Activated CD4-positive, alpha-beta T cell treated with anti-CD3 and anti-CD28 coated beads, Interleukin-2, amount 50 U/mL, for 16 hours (primary cell): ENCODE measurements at places on chromosomes 2 and 18.

DNA sequence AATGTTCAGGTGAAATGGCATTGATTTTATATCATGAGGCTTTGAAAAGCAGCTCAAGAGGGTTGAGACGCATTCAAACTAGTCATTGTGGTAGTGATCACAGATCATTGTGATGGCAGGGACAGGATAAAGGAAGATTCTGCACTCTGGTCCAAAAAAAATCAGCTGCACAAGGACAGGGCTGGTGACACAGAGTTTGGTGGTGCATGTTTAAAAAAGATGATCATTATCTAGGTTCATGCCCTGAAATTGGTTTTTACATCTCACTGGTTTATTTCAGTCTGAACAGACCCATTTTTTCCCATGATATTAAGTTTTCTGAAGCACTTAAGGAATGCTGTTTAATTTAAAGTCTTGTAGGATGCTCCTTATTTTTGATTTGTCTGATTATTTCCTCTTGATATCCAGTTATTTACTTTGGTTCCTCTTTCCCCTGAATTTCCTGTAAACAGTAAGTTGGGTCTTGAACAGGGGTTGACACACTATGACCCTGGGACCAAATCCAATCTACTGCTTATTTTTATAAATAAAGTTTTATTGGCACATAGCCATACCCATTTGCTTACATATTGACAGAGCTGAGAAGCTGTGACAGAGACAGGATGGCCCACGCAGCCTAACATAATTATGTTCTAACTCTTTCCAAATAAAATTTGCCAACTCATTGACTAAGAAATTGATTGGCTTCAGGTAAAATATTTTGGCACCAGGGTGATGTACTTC lies 98.4 kb downstream of the UPP2 start:
- no peak for DNase-seq

DNA sequence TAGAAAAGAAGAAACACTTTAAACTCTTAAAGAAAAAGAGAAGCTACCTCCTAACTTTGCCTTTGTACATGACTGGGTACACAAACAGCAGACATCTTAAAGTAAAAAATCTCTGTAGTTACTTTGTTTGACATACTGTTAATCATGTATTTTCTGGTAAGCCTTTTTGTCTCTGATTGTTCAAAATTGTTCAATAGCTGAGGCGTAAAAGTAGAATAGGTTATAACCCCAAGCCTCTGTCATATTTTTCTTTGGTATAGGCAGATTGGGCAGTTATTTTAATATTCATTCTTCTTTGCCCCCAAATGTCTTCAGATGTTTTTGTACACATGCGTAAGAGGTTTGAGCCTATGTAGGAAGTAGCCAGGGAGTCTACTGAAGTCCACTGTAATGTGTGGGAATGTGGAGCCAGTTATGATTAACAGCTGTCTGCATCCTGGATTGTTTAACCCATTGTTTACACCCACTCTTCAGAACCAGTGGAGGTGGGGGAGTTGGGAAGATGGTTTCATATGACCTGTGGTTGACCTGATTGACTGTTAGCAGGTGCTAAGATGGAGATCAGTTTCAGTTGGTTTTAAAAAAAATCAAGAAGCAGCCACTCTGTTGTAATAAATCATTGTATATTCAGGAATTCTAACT lies 150.5 kb downstream of the TANC1 start:
- no peak for DNase-seq

GRCh38 chr2:156666130-156666785 lies 230.1 kb downstream of the GPD2 start:
- no peak for DNase-seq

GRCh38 chr2:38862476-38862875 lies 13.3 kb downstream of the DHX57 start:
- no peak for DNase-seq

DNA sequence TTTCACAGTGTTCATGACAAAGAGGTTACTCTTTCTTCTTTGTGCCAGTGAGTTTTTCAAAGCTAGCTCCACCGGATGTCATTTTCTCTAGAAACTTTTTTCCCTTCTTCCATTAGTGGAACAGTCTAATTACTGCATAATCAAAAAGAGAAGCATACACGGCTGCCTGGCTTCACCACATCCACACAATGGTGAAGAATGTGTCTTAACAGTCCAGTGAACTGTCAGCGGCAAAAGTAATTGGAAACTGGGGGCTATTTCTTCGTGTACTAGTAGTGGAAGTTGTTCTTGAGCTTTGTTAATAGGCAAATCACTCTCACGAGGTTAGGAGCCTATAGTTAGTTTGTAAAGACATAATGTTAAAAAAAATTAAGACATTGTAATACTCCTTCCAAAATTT lies 32.9 kb upstream of the PIK3C3 start:
- no peak for DNase-seq

GRCh38 chr18:965921-966758 lies 61.5 kb downstream of the ADCYAP1 start:
- no peak for DNase-seq

GRCh38 chr2:176066645-176067588 lies 16.8 kb downstream of the EVX2 start:
- DNase-seq, result no peak

DNA sequence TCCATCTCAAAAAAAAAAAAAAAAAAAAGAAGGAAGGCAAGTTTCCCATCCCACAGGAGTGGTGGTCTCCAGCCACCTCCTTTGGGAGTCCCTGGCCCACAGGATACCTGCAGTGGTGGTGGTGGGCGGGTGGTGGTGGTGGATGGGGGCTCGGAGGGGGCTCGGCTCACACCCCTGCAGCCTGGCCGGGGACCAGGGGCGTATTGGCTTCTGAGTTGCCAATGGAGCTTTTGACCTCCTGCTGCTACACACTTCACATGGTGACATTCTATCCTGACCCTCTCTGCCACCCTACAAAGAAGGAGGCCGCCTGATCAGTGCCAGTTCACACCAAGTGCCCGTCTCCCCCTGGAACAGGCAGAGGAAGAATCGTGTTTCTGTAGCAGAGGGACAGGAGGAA lies 119.6 kb downstream of the NFATC1 start:
- no peak for DNase-seq

DNA sequence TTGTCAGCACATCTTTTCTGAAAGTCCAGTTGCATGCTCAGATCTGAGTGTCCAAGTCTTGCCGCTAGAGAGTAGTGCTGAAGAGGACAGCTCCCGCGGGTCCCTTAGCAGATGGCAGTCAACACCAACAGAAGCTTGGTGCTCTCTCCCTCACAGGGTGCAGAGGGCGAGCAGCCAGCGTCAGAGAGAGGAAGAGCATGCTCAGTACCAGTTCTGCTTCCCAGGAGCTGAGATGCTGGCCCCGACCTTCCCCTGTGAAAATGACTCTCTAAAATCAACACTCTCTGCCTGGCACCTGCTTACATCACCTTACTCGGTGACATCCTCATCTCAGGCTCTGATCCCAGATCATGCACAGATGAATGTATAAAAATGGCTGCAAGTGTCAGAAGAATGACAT lies 86.0 kb upstream of the TWIST2 start:
- DNase-seq, result no peak

GRCh38 chr18:51051105-51051712 lies 21.2 kb downstream of the SMAD4 start:
- DNase-seq, result peak; percentile 63

DNA sequence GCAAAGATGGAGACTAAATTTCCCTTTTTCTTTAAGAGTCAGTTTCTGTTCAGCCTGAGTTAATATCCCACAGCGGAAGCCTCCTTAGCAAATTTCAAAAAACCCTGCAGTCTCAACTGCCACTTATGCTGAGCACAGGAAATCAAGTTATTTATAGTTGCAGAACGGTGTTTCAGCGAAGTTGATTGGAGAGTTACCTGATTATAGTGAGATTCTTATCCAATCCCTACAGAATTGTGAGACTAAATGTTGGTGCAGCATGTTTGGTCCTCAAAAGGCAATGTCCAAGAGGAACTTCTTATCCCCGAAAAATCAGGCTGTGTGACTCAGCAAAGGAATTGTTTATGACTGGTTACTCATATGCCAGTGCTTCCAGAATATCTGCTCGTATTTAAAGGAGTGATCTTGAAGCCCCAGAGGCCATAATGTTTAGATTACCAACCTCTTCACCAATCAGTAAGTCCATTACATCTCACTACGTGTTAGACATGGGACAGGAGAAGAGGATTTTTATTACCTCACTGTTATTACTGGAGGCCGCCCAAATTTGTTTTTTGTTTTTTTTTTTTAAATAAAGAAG lies 67.9 kb downstream of the LRRFIP1 start:
- peak; percentile 74 for DNase-seq

- DNase-seq, result no peak
These were observed 20.7 kb downstream of the DTYMK start for GRCh38 chr2:241665731-241666440.

- no peak for DNase-seq
These were observed 54.4 kb upstream of the GRB14 start for GRCh38 chr2:164675687-164676086.

DNA sequence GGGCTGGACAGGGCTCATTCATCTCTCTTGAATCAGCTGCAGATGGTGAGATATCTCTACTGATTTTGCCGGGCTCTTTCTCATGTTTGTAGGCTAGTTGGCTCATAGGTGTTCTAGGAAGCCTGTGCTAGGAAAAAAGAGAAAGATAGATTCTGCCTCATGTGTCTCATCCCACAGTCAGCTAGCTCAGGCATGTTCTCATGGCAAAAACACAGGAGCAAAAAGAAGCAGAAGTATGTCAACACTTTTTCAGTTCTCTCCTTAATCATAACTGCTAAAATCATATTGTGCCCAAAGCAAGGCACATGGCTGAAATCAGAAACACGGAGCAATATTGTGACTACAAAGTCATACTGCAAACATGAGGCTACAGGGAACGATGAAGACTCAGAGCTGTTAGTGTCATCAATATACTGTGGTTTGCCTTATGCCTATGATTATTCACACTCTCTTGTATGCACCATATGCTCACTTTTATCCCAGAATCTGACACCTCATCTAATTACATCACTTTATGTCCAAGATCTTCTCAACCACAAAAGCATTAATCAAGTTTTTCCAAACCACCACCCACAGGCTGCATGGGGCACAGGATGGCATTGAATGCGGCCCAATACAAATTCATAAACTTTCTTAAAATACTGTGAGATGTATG lies 571.9 kb upstream of the CNTNAP5 start:
- no peak for DNase-seq

- DNase-seq, result no peak
These were observed 384.7 kb upstream of the ACVR2A start for GRCh38 chr2:147460155-147460554.

DNA sequence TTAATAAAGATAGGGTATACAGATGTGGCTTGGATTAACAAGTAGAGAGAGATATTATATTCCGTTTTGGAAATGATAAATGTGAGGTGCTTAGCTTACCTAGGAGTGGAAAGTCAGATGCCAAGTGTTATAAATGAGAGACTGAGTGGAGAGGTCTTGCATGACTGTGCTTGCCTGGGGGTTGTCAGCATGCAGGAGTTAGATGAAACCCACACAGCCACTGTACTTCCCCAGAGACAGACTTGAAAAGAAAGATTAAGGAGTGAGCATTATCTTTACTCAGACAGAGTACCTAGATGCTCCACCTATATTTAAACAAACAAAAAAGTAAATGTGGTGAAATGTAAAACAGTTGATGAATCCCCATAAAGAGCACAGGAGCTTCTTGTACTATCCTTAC lies 482.7 kb downstream of the RIT2 start:
- DNase-seq, result no peak

- peak; percentile 81 for DNase-seq
These were observed 26.0 kb upstream of the IL37 start for GRCh38 chr2:112884869-112885505.

GRCh38 chr2:126784621-126785020 lies 114.1 kb upstream of the TEX51 start:
- DNase-seq, result no peak

DNA sequence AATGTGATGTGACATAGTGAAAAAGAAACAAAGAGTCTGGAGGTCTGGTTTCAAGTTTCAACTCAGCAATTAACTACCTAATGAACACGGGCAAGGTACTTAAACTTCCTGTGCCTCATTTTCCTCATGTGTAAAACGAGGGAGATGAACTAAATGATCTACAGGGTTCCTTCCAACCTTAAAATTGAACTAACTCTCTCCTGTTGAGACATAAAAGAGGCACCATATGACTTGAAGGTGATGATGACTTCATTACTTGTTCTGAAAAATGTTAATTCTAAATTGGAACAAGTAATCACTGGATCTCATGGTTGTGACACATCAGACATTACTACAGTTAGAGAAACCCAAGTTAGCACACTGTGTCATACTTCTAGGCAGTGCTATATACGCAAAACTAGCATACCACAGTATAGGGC lies 8.9 kb upstream of the REL start:
- DNase-seq, result peak; percentile 48

DNA sequence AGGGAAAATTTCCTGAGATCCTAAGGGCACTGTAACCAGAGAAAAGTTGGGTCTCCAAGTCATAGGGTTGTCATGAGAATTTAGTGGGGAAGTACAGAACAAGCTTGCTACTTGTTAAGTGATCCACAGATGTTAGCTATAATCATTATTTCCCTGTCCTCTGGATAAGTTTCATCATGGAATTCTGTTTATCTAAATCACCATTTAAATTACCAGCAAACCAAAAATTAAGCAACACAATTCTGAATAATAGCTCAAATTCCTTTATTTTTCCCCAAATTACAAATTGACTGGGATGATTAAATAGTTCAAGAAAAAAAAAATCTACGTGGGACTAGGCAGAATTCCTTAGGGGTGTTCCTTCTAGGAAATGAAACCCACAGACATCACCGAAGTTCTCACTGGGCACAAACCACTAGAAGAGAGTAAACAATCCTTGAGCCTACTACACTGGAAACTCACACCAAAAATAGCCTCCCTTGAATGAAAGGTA lies 159.5 kb downstream of the COL6A3 start:
- DNase-seq, result no peak

DNA sequence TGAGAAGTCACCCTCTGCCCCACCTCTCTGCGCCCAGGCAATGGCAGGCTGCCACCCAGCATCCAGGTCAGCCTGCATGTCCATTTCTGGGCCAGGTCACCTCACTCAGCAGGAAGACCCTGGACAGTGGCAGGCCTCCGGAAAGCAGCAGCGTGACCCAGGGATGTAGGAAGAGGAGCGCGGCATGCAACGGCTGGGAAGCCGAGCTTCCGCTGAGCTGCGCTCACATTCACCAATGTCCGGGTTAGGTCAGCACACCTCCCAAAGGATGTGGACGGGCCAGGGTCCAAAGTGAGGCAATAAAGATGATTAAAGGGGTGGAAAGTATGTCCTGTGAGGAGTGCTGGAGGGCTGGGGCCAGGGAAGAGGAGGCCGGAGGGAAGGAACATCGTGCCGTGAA lies 174.5 kb downstream of the CTIF start:
- DNase-seq, result no peak

- peak; percentile 67 for DNase-seq
These were observed 15.4 kb downstream of the HK2 start for GRCh38 chr2:74849228-74849892.

DNA sequence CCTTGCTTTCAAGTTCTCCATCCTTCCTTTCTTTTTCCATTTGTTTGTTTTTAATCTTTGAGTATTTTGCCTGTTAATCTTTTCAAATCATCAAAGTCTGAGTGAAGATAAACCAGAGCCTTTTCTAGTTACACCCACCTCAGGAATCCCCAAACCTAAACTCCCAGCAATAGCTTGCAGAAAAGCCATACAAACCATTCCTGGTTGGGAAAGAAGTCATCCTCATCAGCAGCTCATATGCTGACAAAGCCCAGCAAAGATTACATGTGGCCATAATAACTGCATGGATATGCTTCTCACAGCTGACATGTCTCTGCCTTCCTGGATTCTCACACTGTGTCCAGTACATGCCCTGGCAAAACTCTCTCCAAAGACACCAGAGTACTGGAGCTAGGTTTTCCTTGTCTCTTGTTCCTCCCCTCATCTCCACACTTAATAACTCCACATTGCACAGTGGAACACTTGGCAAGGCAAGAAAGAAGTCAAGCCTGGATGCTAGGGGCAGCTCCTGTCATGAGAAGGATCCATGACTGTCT lies 126.4 kb upstream of the TLK1 start:
- no peak for DNase-seq
